ENCODE measurements at places on chromosomes 7 and 10. TPM values are rescaled to one million over a fixed set of nuclear protein-coding genes. Genes with fewer than 3 reads are reported as not detected.

DNA sequence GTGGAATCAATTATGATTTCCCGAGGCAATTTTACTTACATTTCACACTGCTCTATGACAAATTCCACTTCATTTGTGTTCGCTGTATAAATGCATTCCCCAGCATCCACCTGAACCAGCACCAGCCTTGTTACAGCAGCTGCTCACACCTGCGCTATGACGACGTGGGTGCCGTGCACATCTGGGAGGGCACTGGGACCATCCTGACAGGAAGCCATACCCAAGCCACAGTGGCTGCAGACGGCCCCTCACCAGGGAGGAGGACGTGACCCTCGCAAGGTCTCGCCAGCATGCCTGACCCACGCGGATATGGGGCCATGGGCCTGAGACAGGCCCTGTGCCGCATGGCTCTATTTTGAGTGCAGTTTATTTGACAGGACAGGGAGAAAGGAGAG is 201.3 kb downstream of the MAD1L1 start:
- DNase-seq = no peak

- DNase-seq = no peak
Observed at GRCh38 chr10:69831231-69831855, 29.6 kb downstream of the COL13A1 start.

DNA sequence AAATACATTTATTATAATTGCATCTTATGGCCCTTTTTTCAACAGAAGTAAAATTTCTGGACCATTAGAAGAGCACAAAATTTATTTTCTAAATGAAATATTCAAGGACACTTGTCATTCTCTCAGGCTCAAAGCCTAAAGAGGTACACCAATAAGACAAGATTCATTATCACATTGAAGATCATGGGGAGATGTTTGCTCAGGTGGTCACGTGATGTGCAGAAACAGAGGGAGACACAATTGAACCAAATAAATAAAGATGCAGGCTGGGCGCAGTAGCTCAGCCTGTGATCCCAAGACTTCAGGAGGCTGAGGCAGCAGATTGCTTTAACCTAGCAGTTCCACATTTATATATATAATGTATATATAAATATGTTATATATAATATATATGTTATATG is 53.2 kb upstream of the TMEM254 start:
- DNase-seq = no peak

GRCh38 chr10:15067154-15067553 is 21.4 kb downstream of the ACBD7 start:
- DNase-seq = no peak

- DNase-seq = no peak
Observed at GRCh38 chr7:646487-646886, 80.0 kb upstream of the DNAAF5 start.

GRCh38 chr7:135389971-135390370 is 119.9 kb downstream of the CNOT4 start:
- no peak for DNase-seq

DNA sequence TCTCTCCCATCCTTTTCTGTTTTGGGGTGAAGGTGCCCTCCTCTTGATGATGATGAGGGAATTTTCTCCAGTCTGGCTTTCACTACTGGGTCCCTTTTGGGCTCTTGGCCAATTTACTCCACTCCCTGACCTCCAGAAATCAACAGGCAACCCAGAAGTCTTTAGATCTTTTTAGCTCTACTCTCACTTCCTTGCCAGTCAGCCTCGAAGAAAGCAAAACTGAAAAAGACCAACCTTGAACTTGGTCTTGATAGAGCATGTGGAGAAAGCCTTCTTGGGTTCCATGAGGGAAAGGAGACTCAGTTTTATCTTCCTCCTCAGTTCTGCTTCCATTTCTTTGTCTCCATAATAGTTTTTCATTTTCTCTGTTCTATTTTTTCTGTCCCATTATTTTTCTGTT is 91.4 kb upstream of the NPVF start:
- no peak for DNase-seq

- DNase-seq = no peak
Observed at GRCh38 chr10:36880898-36881297, 244.5 kb upstream of the ANKRD30A start.

GRCh38 chr7:35253710-35254495 is at the start of gene TBX20:
Gene TBX20, minus strand, starts transcription at chr7:35254100. Its CDS starts 480 bp downstream, at chr7:35253620.
- peak; percentile 20 for DNase-seq

DNA sequence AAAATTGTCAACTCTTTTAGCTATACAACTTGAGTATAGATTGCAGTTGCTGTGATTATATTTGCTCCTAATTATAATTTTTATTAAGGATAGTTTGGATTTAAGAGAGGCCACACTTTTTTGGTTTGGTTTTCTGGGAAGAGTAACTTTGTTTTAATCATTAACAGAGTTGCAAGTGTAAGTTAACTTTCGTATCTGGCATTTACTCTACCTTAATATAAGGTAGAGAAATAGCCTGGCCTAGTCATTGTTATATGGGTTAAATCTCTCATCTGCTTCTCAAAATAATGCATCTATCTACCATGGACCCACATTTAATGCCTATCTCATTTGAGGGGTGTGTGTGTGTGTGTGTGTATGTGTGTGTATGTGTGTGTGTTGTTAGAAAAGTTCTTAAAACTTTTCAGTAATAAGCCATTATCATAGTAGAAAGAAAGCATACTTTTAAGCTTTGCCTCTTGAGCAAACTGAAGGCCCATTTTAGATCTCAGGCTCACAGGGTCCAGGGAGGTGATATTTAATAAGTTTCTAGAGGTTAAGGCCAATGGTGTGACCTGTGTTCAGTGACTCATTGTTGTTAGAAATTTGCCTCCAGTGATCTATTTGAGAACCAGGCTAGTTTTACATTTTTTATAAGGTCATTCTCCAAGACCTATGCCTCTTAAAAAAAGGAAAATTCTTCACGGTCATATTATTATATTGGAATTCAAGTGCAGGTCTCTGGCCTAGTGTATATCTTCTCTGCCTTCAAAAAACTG is 10.9 kb upstream of the TEX47 start:
- no peak for DNase-seq

GRCh38 chr7:93715234-93715633 is 140.7 kb upstream of the CALCR start:
- peak; percentile 18 for DNase-seq

DNA sequence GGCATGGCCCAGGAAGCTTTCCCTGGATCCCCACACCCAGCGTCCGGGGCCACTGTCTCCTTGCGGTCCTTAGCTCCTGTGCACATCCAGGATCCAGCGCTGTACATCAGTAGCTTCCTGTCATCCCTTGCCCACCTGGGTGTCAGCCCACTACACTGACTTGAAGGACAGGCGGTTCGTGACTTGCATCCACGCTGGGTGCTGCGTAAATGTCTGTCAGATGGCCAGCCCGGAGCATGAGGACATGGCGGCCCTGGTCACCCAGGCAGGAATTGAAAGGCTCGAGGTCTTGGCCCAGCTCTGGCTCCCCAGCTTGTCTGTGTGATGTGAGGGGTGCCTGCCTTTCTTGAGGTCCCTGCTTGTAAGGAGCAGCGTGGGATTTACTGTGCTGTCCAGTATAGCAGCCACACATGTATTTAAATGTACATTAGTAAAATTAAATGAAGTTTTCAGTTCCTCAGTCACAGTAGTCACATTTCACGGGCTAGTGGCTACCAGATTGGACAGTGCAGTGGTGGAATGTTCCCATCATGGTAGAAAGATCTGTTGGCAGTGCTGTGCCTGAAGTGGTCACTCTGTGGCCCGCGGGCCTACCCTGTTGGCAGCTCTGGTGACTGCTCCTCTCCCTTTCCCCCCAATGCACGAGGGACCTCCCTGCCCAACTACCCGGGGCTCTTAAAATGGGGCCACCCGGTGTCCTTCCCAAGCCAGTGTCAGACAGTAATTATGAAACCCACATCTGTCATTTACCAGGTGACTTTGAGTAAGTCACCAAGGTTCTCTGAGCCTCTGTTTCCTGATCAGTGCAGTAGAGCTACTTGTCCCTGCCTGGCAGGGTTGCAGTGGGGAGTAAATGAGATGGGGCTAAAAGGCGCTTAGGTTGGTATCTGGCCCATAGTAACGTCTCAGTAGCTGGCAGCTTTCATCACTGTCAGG is 97.8 kb upstream of the PPIF start:
- DNase-seq = no peak

- peak; percentile 7 for DNase-seq
Observed at GRCh38 chr7:104627516-104627915, 299.1 kb downstream of the LHFPL3 start.

DNA sequence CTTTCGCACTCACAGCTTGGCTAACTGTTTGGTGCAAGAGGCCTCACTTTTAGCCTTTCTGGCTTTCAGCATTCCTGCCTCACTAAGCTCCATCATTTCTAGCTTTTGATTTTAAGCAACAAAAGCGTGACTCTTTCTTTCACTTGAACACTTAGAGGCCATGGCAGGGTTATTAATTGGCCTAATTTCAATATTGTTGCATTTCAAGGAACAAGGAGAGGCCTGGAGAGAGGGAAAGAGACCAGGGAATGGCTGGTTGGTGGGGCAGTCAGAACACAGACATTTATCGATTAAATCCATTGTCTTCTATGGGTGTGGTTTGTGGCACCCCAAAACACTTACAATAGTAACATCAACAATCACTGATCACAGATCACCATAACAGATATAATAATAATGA is 31.3 kb downstream of the CHST3 start:
- no peak for DNase-seq

DNA sequence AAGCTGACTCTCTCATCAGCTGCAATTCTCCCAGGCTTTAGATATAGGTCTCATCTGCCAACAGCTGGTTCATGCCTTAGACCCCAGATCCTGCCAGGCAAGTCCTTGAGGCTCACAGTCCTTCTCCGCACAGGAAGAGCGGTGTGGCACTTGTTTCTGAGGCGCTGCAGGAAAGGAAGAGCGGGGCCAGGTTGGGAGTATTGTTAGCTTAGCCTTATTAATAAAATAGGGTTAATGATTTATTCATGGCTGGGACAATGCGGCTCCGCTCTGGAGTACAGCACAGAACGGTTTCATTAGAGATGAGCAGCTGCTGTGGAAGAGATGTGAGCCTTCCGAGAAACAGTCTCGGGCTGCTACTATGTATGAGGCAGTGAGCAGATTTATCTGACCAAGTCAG is 78.1 kb downstream of the FZD1 start:
- DNase-seq = no peak

DNA sequence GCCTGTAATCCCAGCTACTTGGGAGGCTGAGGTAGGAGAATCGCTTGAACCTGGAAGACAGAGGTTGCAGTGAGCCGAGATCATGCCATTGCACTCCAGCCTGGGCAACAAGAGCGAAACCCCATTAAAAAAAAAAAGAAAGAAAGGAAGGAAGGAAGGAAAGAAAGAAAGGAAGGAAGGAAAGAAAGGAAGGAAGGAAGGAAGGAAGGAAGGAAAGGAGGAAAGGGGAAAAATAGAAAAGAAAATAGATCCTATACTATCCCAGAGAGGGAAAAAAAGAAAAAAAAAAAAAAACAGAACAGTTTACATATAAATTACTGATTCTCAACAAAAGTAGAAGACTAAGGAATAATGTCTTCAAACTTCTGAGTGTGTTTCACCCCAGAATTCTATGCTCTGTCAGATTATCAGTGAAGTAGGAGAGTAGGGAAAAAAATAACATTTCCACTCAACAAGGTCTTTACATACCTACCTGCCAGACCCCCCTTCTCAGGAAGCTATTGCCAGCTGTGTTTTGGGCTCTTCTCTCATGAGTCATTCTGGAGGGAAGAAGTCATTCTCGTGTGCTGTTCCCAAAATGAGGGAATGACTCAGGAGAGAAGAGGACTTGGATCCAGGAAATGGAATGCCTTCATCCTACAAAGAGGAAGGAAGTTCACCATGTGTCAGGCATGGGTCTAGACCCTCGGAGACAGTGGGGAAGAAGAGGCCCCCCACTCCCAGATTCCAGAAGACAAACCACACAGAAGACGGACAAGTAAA is 20.9 kb downstream of the RGS10 start:
- peak; percentile 88 for DNase-seq

DNA sequence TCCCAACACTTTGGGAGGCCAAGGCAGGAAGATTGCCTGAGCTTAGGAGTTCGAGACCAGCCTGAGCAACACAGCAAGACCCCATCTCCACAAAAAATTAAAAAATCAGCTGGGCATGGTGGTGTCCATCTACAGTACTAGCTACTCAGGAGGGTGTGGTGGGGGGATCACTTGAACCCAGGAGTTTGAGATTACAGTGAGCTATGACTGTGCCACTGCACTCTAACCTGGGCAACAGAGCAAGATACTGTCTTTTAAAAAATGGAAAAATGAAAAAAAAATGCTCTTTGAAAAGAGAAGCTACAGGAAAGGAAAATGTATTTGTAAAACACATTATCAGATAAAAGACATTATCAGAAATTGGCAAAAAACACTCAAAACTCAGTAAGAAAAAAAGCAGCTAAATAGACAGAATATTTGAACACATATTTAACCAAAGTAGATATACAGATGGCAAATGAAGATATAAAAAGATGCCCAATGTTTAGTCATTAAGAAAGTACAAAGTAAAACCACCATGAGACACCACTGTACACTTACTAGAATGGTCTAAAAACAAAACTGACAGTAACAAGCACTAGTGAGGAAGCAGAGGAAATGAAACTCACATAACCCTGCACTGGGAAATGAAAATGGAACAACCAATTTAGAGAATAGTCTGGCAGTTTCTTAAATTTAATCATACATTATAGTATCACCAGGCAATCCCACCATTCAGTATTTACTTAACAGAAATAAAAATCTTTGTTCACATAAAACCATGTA is 40.5 kb downstream of the NRBF2 start:
- no peak for DNase-seq

GRCh38 chr10:124628676-124629021 is 115.5 kb downstream of the FAM53B start:
- no peak for DNase-seq

DNA sequence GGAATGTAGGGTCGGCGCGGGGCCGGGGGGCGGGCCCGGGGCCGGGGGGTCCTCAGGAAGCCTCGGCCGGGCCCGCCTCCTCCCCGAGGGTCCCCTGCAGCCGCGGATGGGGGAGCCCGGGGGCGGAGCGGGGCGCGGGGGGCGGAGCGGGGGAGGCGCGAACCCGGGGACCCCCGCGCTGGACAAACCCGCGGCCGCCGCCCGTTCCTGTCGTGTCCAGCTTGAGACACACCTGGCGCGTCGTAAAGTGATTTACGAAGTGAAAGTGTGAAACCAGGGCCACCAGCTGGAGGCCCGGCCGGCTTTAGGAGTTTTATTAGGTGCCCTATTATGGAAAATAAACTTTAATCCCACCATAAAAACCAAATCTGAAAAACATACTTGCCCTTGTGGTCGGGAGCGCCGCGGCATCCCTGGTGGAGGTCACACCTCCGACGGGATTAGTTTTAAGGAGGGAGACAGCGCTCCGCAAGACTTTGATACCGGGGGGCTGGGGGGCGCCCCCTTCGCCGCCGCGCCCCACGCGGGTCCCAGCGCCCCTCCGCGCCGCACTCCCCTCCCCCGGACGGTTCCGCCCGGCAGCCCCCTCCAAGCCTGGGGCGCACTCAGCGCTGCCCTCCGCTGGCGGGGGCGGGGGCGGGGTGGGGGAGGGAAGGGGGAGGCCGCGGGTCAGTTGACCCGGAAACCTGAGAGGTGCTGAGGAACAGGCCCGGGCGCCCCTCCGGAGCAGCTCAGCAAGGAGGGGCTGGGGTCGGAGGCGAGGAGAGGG is 10.3 kb downstream of the MNX1 start:
- DNase-seq = no peak

The GDF2 gene
- not detected for total RNA-seq

The CALHM3 gene
- not detected for total RNA-seq

The NRP1 gene
- 73.5 TPM for total RNA-seq

The GPR26 gene
- 0.09 TPM for total RNA-seq

The CHN2 gene
- 3.6 TPM for total RNA-seq

The SAP25 gene
- 1.4 TPM for total RNA-seq

The PTPRZ1 gene
- 1.6 TPM for total RNA-seq

The RAPGEF5 gene
- 1.0 TPM for total RNA-seq

The CALU gene
- total RNA-seq = 670 TPM

The NEUROD6 gene
- not detected for total RNA-seq

The GARIN1A gene
- total RNA-seq = 5.9 TPM

The OR9A2 gene
- total RNA-seq = not detected
